ENCODE measurements at places on chromosomes 12 and 14.

- DNase-seq = no peak
These were observed 46.6 kb downstream of the SUSD6 start for GRCh38 chr14:69657950-69658355.

DNA sequence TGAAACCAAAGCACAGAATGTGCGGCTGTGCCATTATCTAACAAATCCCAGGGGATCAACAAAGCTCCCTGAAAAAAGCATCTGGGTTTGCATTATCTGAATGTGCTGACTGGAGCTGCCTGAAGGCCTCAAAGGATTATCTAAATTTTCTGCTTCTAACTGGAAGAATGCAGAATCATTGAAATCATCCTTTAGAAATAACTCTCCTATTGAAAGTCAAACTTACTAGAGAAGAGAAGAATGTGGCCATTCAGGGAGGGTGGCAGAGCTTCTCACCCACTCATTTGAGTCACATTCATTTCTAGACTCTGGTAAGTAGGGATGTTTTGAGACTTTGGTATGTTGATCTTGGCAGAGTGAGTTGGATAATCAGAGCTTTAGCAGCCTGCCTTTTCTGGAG, 220.6 kb upstream of the RGS6 start:
- DNase-seq = no peak

- no peak for DNase-seq
These were observed at the start of gene LGALS3 for GRCh38 chr14:55129086-55129427. Gene LGALS3, plus strand, starts transcription at chr14:55129252. Its CDS starts 8,122 bp downstream, at chr14:55137374.

GRCh38 chr12:4829161-4829792, 80.4 kb upstream of the KCNA1 start:
- DNase-seq = peak; percentile 62

DNA sequence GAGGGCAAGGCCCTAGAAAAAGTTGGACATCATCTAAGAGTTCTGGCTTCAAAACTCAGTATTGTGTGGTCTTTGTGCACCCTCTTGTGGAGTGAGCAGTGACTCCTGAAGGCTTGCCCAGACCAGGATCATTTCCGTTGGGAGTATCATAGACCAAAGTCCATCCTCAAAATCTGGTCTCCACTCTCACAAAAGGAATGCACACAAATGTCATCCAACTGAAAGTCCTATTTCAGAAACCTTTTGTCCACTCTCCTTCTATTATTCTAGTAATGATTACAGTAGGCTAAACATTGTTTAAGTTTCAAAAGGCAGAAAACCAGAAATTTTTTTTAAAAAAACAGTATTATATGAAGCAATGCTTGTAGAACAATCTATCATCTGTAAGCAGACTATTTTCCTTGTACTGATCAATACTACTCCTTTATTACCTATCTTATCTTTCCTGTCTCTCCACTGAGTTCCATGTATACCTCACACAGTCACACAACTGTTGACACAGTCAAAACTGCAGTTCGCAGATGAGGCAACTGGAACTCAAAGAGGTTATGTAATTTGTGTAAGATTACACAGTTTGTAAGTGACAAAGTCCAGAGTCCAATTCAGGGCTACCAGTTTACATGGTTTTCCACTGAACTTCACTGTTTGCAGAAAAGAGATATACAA, 41.4 kb downstream of the COX16 start:
- no peak for DNase-seq

- DNase-seq = no peak
These were observed 37.5 kb upstream of the CIT start for GRCh38 chr12:119914666-119915065.

DNA sequence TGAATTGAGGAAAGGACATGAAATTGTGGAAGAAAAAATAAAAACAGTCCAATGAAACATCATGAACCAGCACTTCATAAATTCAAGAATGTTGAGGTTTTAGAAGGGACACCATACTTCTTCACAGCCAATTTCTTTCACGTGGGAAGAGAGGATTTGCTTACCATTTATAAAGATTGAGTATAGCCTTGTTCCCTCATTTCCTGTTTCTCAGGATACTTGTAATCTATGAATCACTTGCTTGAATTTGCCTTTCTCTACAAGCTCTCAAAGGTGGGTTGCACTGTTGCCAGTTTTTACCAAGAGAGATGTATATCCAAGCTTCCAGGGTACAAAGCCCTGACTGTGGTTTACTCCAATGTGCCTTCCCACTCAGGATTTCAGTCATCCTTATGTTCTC, 116.1 kb downstream of the DUSP6 start:
- DNase-seq = no peak

Measured in GM12864 (cell line).